ENCODE measurements at places on chromosomes 6 and 20.

- DNase-seq: no peak
Measured at GRCh38 chr6:116994447-116994846, 117.4 kb downstream of the RFX6 start.

DNA sequence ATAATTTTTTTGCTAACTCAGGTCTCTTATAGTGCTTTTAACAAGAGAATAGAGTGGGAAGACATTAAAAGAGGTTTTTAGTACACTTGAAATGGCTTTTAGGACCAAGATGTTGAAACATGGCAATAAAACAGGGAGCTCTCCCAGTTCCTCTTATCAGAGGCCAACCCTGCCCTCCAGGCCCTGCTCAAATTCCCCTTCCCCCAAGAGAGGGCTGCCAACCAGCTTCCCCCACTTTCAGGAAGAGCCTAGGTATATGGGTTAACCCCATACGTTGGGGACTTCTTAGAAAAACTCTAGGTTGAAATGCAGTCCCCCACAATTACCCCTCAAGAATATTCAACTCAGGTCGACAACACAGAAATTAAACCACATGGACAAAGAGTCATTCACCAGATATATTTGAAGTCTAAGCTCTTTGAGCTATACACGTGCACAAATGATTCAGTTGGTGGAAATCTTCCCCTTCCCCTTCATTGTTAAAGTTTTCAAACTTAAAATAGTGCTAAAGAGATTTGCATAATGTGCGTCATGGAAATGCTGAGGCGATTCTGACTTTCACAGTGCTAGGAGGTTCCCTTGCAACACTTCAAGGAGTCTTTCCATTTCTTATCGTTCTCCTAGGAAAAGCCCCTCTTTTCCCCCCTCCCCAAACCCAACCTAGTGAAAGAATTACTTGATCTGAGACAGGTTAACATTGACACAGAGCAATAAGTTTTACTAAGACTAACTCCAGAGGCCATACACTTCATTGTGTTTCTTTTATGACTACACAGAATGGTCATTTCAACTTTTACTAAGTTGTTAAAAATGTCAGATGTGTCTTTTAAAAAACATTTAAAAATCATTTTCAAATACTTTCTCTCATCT lies 49.8 kb upstream of the ENPP5 start:
- no peak for DNase-seq

GRCh38 chr6:25963426-25964123 lies 973 bp downstream of the TRIM38 start:
- no peak for DNase-seq

DNA sequence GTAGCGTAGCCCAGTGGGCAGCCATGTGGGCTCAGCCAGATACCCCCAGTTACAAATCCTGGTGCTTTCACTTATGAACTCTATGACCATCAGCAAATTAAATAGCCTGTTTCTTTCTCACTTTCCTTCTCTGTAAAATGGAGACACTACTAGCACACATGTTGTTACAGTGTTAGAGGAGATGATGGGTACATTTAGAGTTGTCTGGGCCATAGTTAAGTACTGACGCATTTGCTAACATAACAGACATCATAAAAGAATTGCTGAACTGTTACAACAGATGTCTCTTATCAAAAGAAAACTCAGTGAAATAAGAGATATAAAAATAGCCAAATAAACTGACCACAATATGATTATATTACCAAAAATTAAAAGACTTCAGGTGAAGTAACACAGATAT lies 69.9 kb upstream of the DOK5 start:
- DNase-seq: no peak

DNA sequence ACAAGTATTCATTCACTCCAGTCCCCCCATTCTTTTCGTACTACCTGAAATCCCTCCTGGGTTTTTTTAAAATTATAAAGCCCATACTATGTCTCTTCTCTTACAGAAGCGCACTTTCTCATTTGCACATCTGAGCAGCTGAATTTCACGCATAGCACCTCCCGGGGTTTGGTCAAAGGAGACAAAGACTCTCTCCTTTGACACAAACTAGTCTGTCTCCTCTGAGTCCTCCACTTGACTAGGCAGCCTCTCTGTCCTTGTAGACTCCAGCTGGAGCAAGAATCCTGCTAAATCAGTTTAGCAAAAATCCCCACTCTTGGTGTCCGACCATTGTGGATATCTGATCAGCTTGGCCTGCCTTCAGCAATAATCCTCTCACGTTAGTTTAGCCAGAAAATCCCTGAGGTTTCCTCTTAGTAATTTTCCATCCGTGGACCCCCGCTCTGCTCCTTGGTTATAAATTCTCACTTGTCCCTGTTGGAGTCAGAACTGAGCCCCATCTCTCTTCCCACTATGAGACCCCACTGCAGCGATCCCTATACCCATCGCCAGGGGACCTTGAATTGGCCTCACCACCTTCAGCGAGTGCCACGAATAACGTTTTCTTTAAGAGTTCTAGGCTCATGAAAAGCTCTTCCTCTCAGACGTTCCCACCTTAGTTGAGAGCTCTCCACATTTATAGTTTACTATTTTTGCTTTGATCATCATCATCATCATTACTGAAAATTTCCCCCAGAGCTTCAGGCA lies 29.0 kb downstream of the PDYN start:
- no peak for DNase-seq

DNA sequence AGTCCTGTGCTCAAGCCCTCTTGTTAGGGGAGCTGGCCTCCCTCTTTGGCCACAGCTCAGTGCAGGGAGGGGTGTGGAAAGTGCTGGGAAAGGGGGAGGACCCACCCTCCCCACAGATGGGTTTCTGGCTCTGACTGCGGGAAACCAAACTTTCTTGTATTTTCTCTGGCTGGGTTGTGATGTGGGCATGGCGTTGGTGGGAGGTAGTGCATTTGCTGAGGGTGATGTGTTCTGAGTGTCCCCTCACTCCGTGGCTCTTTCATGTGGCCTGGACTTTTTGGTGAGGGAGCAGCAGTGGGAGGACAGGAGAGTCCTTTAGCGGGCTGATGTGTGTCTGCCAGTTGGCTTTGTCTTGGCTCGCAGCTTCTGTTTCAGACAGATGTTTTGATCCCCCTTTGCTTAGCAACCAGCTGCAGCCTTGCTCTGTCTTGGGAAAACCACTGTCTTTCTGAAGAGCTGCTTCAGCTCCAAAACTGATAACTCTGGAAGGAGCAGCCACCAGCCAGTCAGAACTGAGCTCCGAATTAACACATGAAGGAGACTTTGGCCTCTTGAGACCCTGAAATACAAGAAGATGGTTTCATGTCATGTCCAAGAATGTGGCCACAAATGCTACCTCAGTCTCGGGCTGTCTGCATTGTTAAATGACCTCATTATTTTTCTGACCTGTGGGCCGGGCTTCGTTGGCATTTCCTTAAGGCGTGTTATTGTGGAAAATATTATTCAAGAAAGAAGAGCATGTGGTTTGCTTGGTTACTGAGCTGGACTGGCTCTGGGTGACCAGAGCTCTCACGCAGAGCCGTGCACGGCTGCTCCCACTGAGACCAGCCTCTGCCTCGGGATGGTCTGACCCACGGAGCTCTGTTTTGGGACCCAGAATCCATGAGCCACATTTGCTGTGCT lies 21.5 kb downstream of the SYNJ2 start:
- no peak for DNase-seq

Measured in AG04450 (cell line).